Stimulated activated CD8-positive, alpha-beta memory T cell treated with anti-CD3 and anti-CD28 coated beads, Interleukin-2, amount 100 ng/mL, for 1 hour (primary cell): ENCODE measurements at places on chromosomes 5 and 9.

DNA sequence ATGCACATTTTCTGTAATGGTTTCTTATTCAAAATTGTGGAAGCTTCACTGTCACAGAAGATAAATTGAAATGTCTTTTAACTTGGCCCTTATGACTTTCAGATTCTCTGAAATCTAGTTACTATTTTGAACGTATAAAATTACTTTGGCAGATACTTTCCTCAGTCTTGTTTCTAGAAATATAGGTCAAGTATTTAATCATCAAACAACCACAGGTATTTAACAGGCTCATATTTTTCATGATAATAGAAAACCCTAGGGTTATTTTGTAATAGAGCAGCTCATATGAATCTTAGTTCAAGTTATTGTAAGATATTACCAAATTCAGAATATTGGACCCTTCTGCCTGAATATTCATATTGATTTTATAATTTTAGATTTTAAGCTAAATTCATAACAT is 236.0 kb upstream of the CDH18 start:
- DNase-seq: no peak

DNA sequence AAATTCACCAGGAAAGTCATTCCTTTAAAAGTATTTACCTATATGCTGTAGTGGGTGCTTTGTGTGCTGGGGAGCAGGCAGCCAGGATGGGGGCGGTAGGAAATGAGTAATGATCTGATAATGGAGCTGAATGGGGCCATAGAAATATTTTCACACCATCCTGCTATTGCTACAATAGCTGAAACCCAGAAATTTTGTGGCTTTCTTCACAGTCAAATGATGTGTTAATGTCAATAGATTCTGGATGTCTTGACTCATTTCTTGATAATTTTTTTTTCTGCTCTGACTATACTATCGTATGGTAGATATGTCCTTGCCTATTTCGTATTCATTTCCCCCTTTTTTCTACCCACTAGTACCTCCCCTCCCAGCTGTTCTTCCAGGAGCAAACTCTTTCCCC is 59.5 kb downstream of the RORB start:
- no peak for DNase-seq

DNA sequence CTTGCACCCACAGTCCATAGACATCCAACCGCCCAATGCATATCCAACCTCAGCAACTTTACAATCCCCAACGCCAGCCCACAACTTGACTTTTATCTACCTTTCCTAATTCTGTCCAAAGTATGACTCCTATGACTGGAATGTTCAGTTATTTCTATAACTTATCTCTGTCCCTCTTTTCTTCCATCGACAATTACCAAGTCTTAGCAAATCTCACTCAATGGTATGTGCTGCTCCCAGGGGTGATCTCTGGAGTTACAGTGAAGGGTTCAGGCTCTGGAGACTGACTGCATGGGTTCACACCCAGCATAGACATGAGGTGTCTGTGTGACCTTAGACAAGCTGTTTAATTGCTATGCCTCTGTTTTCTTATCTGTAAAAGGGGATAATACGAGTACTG is 106.9 kb downstream of the SPOCK1 start:
- no peak for DNase-seq

DNA sequence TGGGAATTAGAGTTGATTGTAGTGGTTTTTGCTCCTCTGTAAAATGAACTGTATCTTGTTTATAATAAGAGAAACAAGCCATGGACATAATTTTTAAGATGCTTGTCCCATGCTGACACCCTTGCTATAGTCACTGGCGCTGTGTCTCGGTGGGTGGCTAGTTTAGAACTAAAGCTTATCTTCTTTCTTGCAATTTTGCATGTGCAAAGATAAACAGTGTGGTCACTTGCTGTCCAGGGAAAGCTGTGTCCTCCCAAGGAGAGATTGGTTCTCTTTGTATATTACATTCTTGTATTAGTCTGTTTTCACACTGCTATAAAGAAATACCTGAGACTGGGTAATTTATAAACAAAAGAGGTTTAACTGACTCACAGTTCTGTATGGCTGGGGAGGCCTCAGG is 143.8 kb downstream of the MELK start:
- DNase-seq: no peak

GRCh38 chr9:99431103-99431502 is 209.0 kb downstream of the SEC61B start:
- no peak for DNase-seq

GRCh38 chr5:153486771-153487170 is 3.7 kb upstream of the GRIA1 start:
- DNase-seq: no peak

GRCh38 chr5:144276034-144276822 is 105.6 kb downstream of the KCTD16 start:
- no peak for DNase-seq

- DNase-seq: no peak
These were observed 559.0 kb upstream of the FTMT start for GRCh38 chr5:121292664-121293063.
